ENCODE measurements at places on chromosomes 4 and X.

DNA sequence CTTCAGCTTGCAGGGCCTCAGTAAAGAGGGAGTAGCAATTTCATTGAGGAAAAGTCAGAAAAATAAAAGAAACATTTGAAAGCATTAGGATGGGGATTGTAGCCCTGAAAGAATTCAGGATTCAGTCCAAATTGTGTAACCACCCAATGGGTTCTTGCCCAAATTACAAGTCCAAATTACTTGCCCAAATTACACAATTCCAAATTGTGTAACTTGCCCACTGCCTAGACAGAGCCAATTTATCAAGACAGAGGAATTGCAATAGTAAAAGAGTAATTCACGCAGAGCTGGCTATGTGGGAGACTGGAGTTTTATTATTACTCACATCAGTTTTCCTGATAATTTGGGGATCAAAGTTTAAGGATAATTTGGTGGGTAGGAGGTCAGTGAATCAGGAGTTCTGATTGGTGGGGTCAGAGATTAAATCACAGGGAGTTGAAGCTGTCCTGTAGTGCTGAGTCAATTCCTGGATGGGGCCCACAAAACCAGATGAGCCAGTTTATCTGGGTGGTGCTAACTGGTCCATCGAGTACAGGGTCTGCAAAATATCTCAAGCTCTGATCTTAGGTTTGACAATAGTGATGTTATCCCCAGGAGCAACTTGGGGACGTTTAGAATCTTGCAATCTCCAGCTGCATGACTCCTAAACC lies 18.1 kb upstream of the PAGE5 start:
- no peak for DNase-seq

DNA sequence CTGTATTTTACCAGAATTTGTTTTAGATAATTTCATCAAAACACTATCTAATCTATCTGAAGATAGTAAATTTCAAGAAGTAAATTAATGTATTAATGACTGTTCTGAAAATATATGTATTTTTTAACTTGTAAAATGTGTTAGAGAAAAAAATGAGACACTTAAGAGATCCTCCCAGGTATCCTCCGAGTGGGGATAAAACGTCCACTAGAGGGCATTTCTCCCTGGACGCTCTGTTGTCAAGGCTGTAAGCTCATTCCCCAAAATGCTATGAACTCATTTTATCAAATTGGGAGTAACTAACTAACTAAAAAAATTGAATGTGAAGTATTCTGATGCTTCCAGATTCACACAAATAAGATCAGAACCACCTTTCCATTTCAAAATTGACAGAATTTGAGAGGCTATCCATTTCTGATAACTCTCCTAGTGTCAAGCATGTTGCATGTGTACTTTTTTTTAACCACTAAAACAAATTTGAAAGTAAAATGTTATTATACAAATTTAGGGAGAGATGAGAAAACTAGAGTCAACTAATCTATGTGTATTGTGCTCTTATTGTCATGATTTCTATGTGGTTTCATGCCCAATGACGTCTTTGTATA lies 337.3 kb upstream of the HS3ST1 start:
- no peak for DNase-seq

DNA sequence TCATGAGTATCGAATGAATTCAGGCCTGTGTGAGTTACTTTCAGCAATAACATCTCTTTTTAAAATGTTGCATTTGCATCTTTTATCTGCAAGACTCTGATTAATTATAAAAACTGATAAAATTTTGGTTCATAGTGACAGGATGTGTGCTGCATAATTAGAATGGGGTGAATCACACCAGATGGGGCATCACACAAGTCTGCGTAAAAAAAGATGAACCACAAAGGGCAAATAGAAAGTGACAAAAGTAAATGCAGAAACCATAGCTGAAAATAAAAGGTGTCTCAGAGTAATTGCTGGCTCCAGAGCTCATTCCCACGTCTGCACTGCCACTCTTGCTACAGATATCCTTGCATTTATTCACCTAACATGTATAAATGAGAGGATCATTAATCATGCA lies 131.1 kb downstream of the HS3ST1 start:
- no peak for DNase-seq

DNA sequence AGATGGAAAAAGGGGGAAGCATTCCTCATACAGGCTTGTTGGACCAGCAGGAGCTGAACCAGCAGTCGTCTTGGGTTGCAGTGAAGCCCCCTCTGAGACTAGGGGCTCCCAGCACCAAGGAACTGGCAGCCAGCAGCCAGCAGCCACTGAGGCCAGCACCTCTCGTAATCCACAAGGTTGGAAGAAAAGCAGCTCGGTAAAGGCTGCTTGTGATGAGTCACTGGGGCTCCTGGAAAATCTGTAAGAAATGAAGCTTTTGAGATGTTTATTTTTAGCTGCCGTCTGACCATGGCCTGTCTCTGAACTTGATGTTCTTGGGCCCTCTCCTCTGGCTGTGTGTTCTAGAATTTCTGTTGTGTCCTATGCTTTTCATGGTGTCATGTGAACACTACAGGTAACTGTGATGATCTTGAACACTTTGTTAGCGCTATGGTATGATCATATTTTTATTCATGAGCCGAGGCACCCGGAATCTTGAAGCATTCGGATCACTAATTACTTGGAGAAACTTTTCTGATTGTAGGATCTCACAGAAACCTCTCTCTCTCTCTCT lies 18.6 kb downstream of the CLCN4 start:
- no peak for DNase-seq

- no peak for DNase-seq
Observed at GRCh38 chr4:8708401-8709021, 115.9 kb downstream of the CPZ start.
